ENCODE measurements at places on chromosomes 16 and 17. TPM values are rescaled to one million over a fixed set of nuclear protein-coding genes. Genes with fewer than 3 reads are reported as not detected.

Gene CDH13
- total RNA-seq: 280 TPM

DNA sequence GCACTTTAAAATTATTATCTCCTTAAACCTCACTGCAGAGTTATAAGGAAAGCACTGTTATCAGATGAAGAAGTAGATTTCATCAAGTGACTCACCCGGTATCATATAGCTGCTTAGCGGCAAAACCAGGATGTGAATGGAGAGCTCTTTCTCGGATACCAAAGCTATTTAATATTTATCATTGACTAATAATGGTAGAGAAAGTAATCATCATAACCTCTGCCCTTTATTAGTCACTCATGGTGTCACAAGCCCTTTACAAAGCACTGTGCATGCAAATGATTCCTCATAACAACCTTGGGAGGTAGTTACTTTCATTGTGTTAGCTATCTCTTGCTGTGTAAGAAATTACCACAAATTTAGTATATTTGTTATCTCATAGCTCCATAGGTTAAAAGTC, 592.9 kb downstream of the MAF start:
- no peak overlapping the region for H3K27ac ChIP-seq
- H3K27me3 ChIP-seq: no peaks in the 10 kb centered on the region
- H3K4me3 ChIP-seq: no peak overlapping the region
- DNase-seq: no peak
- H3K36me3 ChIP-seq: no peaks in the 10 kb centered on the region

Gene CRHR1
- not detected for total RNA-seq

Gene TLCD3A
- total RNA-seq: 15.9 TPM

GRCh38 chr16:89344458-89344834, 126.9 kb downstream of the ZNF778 start:
- H3K36me3 ChIP-seq: no peaks in the 10 kb centered on the region
- H3K27ac ChIP-seq: no peak overlapping the region
- no peak for DNase-seq

DNA sequence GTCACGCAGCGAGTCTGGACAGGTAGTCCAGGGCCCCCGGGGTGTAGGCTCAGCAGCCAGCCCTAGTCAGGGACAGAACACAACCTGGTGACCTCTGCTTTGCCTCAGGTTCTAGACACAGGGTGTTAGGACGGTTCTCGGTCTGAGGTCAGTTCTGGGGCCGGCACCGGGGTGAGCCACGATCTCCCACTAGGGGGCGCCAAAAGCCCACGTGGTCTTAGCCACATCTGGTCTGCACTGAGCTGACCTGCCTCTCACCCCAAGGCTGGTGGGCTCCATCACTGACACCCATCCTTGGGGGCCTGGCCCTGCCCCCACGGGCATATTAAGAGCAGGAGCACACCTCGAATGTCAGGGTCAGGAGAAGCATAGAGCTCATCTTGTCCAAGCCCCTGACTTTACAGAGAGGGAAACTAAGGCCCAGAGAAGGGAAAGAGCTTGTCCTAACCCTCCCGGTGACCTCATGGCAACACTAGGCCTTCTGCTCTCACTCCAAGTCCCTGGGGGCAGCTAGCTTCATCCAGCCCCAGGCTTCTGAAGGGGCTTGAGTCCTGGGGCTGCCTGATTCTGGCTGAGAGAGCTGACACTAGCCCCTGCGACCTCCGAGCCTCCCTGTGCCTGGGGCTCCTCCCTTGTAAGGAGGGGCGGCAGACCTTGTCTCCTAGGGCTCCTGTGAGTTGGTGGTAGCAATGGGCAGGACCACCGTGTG, 9.0 kb downstream of the SLC5A10 start:
- peak; percentile 10 for DNase-seq
- no peak overlapping the region for H3K27ac ChIP-seq
- H3K27me3 ChIP-seq: no peaks in the 10 kb centered on the region
- H3K4me3 ChIP-seq: no peak overlapping the region

DNA sequence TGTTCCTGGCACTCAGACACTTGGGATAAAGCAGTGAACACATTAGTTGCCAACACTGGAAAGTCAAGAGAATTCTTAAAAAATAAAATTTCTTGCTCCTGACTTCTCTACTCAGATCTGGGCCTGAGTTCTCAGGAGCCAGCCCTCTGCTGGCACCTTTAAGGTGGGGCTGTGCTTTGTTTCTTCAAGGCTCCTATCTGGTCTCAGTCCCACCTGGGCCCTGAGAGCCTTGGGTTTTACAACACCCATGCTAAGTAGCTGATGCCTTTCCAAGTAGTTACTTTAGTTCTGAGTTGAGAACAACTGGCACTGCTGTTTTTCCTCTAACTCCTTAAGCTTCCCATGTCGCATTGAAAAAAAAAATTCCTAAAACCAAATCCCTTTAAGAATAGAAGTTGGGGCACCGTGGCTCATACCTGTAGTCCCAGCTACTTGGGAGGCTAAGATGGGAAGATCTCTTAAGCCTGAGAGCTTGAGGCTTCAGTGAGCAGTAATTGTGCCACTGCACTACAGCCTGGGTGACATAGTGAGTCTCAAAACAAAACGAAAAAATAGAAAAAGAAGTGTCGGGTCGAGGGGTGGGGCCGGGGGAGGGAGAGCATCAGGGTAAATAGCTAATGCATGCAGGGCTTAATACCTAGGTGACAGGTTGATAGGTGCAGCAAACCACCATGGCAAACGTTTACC, 16.6 kb downstream of the CHAD start:
- DNase-seq: no peak
- H3K27me3 ChIP-seq: no peaks in the 10 kb centered on the region
- H3K27ac ChIP-seq: no peak overlapping the region

GRCh38 chr16:55468352-55468990, 10.5 kb upstream of the MMP2 start:
- H3K27ac ChIP-seq: no peak overlapping the region
- no peak overlapping the region for H3K4me3 ChIP-seq
- H3K4me1 ChIP-seq: peaks cover 16% of the 10 kb centered on the region
- no peaks in the 10 kb centered on the region for H3K36me3 ChIP-seq

DNA sequence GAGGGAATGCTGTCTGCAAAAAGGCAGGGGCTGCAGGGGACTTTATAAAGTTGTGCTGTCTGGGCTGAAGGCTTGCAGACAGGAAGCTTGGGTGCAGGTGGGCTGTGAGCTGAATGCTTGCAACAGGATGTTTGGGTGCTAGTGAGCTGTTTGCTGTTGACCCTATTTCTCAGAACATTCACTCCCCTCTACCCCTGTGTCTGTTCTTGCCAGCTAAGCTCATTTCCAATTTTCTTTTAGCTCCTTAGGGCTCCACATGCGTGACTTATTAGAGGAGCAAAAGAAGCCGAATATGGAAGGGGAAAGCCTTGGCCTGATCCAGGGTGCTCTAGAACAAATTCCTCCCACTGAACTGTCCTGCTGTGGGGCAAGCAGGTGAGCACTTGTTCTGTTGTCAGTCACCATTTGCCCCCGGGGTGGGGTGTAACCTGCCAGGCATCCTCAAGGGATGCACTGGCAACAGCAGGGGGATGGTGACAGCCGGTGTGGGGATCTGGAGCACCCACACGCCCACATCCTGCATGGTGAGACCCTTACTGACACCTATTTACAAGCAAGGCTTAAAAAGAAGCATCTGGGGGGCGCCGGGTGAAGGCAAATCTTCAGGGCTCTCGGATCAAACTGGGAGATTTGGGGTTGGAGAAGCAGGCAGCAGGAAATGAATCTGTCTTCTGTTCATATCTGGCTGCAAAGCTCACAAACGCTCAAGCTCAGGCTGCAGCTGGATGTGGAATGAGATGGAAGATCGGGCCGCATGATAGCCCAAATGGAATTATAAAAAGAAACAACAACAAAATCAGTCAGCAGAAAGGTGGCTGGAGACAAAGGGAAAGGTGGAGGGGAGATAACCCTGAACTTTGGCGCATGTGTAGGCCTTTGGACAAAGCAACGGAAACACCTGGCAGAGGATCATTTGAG, 21.1 kb upstream of the NUP93 start:
- H3K27me3 ChIP-seq: no peaks in the 10 kb centered on the region
- no peaks in the 10 kb centered on the region for H3K36me3 ChIP-seq
- H3K4me3 ChIP-seq: no peak overlapping the region
- DNase-seq: no peak

DNA sequence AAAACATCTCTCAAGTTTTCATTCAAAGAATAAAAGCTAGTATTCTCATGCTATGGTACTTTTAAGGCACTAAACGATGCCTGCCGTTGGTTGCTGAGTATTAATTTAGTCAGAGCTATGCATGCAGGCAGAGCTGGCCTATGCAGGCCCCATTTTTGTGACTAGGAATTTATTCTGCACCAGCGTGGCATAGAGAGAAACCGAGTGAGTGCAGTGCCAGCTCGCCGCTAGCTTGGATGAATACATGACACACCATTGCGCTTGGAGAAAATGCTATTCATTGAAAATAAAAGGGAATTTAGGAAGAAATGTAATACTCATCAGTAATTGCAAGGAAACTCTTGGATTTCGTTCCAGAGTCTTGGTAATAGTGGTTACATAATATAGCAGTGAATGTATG, 231.6 kb upstream of the RBFOX1 start:
- no peak for DNase-seq
- no peaks in the 10 kb centered on the region for H3K4me1 ChIP-seq
- H3K36me3 ChIP-seq: no peaks in the 10 kb centered on the region
- H3K4me3 ChIP-seq: no peak overlapping the region
- H3K27ac ChIP-seq: no peak overlapping the region

GRCh38 chr16:67396159-67397035, 3.1 kb upstream of the TPPP3 start:
- H3K27ac ChIP-seq: no peak overlapping the region
- peaks cover 28% of the 10 kb centered on the region for H3K4me1 ChIP-seq
- H3K4me3 ChIP-seq: no peak overlapping the region
- no peaks in the 10 kb centered on the region for H3K36me3 ChIP-seq
- H3K27me3 ChIP-seq: peaks cover 3% of the 10 kb centered on the region

DNA sequence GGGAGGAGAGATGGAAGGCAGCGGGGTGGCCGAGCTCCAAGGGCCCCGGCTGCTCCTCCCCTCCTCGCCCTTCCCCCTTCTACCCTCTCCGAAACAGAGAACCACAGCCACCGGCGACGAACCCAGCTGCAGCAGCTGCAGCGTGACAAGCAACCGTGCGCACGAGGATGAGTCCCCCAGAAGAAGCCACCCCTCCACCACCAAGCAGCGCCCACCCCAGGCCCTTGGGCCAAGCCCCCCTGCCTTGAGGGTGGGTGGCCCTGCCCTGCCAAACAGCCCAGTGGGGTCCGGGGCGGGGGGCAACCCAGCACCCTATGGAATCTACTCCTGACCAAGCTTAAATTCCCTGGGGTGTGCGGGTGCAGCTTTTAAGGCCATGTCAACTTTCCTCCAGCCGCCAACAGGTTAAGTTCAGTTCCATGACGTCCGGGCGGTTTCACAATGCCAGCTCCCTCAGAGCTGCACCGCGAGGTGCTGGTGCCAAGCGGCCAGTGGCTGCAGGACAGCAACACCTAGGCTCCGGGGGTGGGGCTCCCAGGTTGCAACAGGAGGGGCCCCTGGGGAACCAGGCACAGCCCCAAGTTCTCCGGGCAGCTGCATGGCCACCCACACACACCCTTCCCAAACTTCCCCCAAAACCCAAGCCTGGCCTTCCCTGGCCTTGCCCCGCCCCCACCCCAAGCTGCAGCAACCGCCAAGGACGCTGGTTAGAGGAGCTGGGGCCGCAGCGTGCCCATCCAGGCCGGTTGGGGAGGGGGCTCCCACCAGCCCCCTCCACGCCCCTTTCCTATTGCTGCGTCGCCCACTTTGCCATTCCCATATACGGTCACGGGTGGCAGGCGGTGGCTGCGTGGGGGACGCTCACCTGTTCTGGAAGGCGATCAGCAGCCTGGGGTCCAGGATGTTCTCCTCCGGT, 2.0 kb downstream of the CBX4 start:
- no peak overlapping the region for H3K27ac ChIP-seq
- peak overlapping the region; percentile 90 for H3K4me3 ChIP-seq
- H3K4me1 ChIP-seq: peaks cover 54% of the 10 kb centered on the region

DNA sequence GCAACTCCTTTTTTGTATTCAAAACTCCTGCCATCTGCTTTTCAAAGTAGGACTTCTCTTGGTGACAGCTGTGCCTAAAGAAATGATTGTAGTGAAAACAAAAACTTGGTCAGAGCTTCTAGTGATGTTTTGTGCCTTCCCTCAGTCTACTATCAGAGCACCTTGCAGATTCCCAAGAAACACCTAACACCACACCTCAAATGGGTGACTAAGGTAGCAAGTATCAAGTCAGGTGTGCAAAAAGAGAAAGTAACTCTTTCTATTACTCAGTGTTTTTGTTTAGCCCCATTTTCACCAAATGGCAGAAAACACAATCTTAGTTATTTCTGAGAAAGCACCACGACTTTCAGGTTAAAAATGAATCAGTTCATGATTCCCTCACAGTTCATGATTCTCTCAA, 2.0 kb upstream of the PMFBP1 start:
- H3K4me3 ChIP-seq: no peak overlapping the region
- H3K27me3 ChIP-seq: no peaks in the 10 kb centered on the region
- H3K36me3 ChIP-seq: no peaks in the 10 kb centered on the region
- no peak overlapping the region for H3K27ac ChIP-seq

DNA sequence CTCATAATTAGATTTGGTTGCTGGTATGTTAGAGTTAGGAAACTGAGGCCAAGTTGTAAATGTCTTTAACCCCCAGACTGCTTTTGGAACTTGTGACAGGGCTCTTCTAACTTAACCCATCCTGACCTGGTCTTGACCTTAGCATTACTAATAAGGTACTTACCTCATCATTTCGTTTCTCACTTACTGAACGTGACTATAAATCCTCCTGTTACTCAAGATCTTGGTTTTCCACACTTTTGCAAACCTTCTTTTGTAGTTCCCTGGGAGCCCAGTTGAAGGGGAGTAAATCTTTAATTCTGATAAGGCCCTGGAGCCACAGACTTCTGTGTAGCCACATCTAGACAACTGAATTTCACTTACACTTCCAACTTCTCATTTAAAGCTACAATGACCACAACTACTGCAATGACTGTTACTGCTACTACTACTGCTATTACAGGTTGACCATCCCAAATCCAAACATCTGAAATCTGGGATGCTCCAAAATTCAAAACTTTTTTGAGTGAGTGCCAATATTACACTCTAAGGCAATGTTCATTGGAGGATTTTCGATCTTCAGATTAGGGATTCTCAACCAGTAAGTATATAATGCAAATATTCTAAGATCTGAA, 248.8 kb upstream of the TBX2 start:
- no peaks in the 10 kb centered on the region for H3K27me3 ChIP-seq
- no peaks in the 10 kb centered on the region for H3K36me3 ChIP-seq
- no peak for DNase-seq

All from thoracic aorta (tissue), 2 donors.